ENCODE measurements at places on chromosomes 5 and 9.

DNA sequence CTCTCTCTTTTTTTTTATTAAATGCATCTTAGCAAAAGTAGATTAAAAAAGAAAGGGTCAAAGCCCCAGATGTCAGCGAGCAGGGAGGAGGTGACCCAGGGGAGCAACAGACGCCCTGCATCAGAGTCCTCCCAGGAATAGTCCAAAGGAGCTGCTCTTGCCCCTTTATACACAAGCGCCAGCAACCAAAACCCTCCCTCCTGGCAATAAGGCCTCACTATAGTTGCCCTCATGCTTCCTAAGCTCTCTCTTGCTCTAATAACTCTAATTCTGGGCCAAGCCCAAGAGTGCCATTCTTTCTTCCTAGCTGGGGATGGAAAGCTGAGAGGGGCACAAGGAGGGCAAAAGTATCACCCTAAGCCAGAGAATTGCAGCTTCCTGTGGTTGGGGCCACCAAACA lies 26.3 kb downstream of the PCDHGC5 start:
- DNase-seq, result no peak

DNA sequence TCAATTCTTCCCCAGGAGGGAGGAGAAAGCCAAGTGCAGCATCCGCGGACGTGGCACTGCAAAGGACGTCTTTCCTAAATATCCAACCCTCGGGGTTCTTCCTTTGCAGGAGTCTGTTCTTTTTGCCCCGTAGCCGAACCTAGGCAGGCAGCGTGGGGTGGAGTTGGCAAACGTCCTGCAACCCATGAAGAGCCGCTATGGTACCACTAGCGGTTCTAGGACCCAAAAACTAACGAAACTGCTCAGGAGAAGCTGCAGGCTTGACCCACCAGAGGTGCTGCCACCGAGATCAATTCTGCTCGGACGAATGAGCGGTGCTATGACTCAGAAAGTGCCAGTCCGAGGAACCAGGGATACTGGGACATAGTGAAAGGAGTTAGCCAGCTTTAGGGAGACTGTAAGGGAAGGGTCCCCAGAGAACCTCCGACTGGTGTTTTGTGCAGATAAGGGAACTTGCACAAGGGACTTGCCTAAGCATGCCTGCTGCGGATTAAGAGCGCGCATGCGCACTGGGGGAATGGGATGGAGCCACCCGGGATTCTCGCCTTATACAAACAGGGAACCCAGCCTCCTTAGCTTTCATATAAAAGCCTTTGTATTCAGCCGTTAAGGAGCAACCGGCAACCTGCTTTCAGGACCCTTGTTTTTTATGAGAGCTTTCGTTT lies 32.7 kb downstream of the ANXA2R start:
- DNase-seq, result peak; percentile 93

DNA sequence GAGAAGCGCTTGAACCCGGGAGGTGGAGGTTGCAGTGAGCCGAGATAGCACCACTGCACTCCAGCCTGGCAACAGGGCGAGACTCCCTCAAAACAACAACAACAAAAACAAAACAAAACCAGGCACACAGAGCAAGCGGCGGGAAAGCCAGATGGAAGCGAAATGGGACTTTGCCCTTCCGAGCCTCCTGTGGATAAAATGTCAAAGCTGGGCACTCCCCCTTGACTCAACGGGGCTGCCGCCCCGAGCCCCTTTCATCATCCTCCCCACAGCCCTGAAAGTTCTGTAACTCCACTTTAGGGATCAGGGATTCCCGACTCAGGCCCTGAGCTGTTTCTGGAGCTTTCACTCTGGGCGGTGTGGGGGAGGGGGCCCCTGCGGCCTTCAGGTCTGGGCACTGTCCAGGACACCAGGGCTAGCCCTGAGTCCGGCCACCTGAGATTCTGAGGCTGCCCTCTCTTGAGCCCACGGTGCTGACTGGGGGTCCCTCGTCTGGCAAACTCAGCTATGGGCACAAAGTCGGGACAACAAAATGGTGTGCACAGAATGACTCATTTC lies 30.6 kb upstream of the OBP2B start:
- no peak for DNase-seq

- no peak for DNase-seq
These were observed 24.1 kb upstream of the RNF20 start for GRCh38 chr9:101509572-101509971.

DNA sequence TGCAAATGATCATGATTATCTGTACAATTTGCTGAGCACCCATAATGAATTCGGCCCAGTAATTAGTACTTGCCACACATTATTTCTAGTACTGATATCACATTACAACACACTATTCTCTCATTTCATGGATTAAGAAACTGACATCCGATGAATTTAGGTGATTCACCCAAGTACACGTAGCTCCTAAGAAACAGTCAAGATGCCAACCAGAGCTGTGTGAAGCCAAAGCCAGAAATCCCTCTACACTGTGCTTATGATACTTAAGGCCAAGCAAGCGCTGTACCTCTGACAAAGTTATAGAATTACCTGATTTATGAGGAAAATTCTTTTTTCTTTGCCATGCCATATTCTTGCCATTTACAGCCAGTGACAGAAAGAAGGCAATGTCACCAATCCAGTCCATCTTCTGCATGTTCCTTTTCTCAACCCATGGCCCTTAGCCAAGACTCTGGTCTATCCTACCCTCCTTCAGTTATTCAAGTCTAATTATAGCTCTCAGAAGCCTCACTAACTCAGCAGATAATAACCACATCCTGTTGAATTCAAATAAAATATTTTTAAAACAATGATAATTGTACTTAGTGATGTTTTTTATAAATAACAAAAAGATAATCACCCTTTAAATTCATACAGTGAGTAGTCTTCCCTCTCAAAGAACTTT lies 74.3 kb upstream of the PTGER4 start:
- peak; percentile 33 for DNase-seq

DNA sequence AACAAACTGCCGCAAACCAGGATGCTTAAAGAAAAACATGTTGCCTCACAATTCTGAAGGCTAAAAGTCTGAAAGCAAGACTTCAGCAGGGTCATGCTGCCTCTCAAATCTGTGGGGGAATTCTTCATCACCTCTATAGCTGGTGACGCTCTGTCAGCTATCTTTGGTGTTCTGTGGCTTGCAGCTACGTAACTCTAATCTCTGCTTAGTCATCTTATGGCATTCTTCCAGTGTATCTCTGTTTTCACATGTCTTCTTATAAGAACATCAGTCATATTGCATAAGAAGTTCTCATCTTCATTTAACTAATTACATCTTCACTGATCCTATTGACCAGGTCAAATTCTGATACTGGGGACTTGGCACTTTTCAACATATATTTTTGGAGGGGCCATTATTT lies 243.0 kb downstream of the CDH10 start:
- peak; percentile 41 for DNase-seq

DNA sequence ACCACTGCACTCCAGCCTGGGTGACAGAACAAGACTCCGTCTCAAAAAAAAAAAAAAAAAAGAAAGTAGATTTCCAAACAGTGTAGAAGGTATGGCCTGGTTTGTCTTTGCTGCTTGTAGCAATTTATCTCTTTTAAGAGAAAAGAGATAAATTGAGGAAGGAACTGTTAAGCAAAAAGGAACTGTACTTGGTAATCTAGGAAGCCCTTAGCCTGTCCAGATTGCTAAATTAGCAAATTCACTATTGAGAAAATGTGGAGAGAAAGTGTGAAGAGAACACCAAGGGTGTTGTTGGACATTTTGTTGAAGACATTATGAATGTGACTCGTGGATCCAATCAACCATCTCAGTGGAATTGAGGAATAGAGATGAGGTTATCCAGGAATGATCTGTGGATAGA lies 13.0 kb upstream of the SUSD3 start:
- DNase-seq, result no peak

GRCh38 chr5:95219411-95219810 lies 65.5 kb downstream of the MCTP1 start:
- DNase-seq, result no peak

DNA sequence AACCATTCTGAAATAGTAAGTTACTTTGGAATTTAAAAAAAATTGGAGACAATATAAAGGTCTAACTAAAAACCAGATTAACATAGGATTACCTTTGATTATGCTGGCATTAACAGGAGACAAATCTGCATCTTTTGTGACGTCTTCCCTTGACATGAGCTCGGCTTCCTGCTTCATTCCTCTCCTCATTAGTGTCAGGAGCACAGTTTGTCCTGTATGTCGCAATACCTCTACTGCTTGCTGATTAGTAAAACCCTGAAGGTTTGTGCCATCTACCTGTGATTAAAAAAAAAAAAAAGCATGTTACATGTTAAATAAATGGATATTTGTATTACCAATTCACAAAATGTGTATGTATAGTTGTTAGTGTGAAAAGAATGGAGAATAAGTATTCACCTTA lies 73.7 kb downstream of the MPDZ start:
- DNase-seq, result peak; percentile 67

DNA sequence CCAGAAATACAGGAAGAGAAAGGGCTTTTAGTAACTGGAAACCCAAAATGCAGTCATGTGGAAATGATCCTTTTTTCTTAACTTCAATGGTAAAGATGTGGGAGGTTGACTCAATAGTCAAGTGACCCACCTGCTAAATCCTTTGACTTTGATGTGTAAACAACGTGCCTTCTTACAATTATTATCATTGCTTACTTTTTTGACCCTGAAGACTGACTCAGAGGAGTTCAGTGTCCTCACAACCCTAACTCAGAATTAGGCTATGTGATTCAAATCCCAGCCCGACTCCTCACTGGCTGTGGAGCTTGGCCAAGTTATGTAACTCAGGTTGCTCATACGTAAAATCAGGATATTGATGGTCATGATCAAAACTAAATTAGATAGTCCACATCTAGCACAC lies 27.9 kb downstream of the ANXA1 start:
- DNase-seq, result peak; percentile 38

- no peak for DNase-seq
These were observed 63.0 kb downstream of the C5orf15 start for GRCh38 chr5:133905424-133905823.

DNA sequence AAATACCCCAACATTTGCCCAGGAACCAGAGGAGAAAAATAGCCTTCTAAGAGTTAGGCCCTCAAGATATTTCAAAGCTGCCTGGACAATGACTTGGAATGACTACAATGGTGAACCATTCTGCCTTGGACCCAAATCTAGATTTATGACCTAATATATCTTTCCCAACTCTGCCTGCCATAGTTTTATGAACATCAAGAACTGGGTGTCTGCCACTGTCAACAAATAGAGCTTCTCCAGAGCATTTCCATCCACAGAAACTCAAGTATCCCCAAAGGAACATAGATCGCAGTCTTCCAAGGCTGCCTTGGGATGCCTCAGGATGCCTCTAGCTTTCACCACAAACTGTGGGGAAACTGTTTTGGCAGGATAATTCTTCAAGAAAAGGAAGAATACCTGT lies 48.2 kb upstream of the NFIB start:
- no peak for DNase-seq

GRCh38 chr9:127522727-127523126 lies 71.4 kb downstream of the LRSAM1 start:
- peak; percentile 76 for DNase-seq

DNA sequence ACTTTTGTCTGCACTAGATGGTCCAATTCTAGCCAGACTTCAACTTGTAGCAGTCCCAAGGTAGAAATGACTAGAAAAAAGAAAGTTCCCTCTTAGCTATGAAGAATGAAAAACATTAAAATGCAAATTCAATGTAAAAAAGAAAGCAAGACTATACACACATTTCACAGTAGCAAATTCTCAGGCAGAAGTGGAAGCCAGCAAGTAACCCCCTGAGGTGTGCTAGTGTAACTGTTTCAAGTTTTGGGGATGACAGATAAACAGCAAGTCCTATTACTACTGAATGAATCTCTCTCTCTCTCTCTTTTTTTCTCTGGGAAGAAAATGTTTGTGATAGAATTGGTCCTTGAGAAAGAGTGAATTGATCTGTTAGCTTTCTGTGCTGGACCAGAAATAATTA lies 185.6 kb downstream of the EFNA5 start:
- no peak for DNase-seq

Data from amniotic epithelial cell (primary cell).